ENCODE measurements at places on chromosomes 3 and 15.
A peak's percentile ranks its signal among the peaks of the same experiment; 100 is the strongest.

- DNase-seq, result no peak
Observed at GRCh38 chr15:57849317-57849716, 142.8 kb downstream of the POLR2M start.

DNA sequence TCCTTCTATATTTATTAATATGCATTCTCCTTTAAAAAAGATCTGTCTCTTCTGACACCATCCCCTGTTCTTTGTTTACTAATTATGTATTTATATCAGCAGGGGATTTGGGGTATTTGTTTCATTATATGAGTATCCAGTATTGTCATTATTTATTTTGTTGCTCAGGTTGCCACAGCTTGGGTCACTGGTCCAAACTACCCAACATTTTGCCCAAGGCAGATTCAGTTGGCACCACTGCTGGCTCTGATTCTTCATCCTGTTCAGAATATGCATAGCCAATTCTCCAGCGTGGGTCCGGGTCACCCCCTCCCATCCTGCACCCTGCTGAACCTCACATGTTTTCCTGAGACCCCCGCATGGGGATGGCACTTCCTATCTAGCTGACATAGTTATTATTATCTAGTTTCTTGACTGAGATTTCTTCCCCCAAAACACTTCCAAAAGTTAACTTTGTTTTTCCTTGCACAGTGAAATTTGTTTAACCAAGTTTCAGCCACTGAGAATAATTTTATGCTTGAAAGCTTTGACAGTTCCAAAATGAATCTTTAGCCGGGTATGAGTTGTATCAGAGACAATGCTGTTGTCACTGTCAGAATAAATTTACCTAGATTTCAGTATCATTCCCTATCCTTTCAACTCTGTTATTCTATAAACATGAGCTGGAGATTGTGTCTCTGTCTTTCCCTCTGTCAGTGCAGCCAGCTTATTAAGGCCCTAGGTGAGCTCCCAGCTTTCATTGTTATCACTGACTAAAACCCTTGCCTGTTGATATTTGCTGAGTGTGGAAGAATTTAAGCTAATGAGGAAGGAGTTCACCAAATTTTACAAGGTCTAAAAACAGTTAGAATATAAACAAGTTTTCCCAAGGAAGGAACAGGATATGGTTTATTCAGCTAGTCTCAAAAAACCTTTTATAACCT, 70.3 kb downstream of the TGFBR2 start:
- no peak for DNase-seq

DNA sequence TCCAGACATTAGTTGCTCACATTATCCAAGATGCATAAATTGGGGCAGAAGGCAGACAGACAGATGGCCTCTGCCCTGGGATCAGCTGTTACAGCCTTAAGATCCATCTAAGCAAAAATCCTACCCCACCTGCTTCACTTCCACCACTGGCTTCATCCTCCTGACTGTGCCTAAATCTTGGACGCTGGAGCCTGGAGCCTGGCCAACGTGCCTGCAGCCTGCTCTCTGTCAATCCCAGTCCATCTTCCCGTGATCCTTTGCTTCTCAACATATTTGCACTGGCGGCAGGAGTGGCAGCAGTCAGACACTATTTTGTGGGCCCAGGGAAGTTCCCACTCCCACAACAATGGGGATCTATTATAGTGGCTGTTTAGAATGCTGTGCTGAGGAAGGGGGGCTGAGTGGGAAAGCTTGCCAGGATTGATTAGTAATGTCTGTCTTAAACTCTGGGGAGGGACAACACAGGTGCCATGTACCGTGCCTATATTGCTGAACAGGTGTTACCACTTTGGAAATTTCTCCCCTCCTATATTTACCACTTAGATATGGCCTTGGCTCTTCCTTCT, 121.2 kb downstream of the MEGF11 start:
- DNase-seq, result no peak

DNA sequence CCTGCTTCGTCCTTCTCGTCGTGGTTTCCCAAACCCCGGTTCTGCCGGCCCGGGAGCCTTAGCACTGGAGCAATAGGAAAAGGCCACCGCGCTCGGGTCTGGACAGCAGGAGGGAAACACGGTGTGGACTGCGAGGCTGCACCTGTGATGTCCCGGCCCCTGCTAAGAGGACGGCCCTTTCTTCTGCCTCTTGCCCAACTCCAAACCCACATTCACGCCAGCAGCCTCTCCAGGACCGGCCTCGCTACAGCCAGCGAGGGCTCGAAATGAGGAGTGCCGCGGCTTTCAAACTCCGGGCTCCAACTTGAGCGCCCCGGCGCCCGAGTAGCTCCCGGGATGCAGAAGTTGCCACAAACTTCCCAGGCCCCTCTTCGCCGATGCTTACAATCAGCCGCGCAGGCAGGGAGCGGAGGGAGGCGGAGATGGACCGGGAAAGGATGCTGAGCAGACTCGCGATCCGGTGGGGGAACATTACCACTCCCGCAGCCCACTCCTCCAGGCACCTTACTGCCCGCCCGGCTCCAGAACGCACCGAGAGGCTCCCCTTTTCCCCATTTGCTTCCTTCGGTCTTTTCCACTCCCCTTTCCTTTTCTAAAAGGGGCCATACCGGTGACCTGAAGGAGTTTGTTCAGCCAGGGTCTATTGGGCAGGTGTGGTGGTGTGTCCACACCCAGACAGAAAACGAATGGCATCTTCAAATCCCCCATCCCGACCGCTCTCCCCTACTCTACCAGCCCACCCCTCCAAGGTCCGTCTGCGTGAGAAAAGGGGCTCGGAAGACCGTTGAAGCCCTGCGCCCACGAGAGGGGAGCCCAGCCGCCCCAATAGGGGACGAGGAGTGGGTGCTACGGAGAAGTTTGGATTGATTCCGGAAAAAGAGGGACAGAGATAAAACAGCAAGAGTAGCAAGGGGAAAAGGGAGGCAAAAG, 18.8 kb upstream of the SATB1 start:
- DNase-seq, result peak; percentile 9

DNA sequence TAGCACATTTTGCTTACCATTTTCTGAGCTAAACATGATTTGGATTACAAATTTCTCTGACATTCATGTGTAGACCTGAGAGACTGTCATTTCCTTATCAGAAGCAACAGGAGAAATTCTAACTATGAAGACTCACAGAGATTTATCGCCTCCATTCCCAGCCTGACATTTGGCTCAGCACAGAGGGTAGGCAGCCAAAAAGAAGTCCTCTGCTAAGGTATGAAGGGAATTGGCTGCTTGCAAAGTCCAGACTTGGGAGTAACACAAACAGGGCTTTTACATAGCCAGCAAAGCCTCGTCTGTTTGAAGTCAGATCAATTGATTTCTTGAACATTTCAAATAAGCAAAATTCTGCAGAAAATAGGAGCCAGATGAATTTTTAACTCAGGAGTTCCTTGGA, 57.0 kb upstream of the CMSS1 start:
- no peak for DNase-seq

DNA sequence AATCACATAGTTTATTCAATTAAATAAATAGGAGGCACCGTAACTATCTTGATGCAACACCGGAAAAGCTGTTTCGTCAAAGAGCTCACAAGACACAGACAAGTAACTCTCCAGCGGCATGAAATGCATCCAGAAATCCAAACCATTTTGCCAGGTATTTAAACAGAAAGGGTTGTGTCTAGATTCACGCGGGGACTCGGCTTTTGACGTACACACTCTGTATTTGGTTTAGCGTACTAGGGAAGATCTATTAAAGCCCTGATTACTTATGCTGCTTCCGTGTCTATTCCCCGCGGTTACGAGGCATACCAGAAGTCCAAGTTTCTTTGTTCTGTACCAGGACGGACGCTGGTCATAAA, 718 bp downstream of the BNIP2 start:
- DNase-seq, result peak; percentile 4

DNA sequence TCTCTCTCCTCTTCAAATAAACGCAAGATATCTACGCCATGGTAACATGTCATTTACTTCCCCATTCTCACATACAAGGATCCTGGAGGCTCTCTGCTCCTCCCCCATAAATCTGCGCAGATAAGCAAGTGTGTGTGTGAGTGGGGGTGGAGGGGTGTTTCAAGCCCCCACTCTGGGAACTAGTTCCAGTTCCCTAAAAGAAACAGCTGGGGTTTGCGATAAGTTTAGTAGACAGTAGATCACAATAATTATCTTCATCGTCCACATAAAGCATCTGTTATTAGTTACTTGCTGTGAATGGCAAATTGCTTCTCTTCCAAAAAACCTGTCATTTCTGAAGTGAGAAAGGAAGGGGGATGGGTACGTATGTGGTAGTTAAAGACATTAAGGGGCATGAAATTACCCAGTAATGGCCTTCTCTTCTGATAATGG, 79.8 kb downstream of the RBPMS2 start:
- DNase-seq, result no peak

DNA sequence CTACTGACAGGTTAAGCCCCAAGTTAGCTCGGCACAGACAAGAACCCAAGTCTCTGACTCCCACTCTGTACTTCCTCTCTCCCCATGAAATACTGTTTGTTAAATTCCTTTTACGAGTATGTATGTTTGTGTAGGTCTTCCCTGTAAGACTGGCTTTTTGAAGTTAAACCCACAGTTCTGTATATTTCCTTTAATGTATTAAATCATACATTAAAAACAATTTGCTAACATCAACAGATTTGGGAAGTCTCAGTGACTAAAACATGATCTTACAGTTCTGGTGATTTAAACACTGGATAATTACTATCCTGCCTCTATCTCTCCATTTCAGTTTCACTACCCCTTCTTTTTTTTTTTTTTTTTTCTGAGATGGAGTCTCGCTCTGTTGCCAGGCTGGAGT, 4.4 kb downstream of the CMTM6 start:
- no peak for DNase-seq

DNA sequence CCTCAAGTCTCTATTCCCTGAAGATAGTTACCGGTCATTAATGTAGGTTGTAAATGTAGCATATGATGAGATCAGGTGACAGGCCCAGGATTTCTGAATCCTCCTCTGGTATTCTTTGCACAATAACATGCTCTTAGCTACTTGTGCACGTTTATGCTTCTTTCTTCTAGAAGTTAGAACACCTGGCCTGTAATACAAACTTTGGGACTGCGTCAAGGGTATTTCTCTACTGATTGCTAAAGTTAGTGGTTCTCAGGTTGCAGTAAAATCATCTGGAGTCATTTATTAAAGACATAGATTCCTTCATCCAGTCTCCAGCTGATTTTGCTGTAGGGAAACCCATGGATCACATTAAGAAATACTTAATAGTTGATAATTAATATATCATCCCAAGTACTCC, 48.0 kb downstream of the UNC13C start:
- no peak for DNase-seq

DNA sequence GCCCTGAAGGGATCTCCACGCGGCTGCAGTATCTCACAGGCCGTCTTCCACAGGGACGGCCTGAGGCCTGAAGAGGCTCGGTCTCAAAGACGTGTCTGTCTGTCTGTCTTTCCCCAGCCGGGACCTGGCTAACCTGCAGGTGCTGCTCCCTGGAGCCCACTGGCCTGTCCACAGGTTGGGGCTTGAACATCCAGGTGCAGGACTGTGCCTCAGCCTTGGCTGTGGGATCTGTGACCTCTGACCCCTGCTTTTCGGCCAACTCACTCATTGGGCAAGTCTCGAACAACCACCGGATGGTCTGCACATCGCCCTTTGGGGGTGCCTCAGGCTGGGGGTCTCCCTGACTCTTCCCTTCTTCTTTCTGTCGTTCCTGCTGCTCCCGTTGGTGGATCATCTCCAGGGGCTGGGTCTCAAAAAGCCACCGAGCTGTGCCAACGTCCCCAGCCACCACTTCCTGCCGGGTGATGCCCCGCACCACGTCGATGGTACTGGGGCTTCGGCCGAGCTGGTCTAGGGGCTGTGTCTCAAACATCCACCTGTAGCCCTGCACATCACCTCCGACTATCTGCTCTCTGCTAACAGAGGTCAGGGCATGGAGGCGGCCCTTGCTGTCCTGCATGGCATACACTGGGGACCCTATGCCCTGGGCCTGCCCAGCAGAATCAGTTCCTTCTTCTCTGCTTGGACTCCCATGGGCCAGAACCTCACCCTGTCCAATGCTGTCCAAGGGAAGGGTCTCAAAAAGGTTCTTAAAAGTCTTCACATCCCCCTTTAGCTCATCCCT, 4.8 kb downstream of the XIRP1 start:
- DNase-seq, result no peak
